ENCODE measurements at places on chromosomes 7 and 10. TPM values are rescaled to one million over a fixed set of nuclear protein-coding genes. Genes with fewer than 3 reads are reported as not detected.
A peak's percentile ranks its signal among the peaks of the same experiment; 100 is the strongest.

- H3K27me3 ChIP-seq, result no peaks in the 10 kb centered on the region
- no peak overlapping the region for H3K27ac ChIP-seq
- H3K4me1 ChIP-seq, result no peaks in the 10 kb centered on the region
- no peaks in the 10 kb centered on the region for H3K36me3 ChIP-seq
- no peak for DNase-seq
- H3K4me3 ChIP-seq, result no peak overlapping the region
Observed at GRCh38 chr7:16734148-16734726, 19.3 kb upstream of the TSPAN13 start.

DNA sequence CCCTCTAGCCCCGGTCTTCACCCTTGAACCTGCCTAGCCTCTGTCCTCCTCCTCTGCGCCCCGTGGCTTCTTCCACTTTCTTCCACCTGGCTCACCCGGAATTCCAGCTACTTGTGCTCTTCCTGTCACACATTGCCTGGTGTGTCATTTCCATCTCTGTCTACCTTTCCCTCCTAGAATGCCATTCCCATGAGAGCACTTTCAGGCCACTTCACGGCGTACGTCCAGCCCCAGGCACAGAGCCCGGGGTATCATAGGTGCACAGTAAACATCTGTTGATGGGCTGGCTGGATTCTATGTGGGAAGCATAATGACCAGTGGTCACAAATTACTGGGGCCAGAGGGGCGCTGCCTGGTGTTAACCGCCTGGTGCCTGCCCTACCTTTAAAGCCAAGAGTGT, 161.3 kb downstream of the CUX1 start:
- no peak overlapping the region for H3K27ac ChIP-seq
- no peak for DNase-seq
- no peak overlapping the region for H3K4me3 ChIP-seq
- no peaks in the 10 kb centered on the region for H3K4me1 ChIP-seq
- H3K27me3 ChIP-seq, result no peaks in the 10 kb centered on the region

- no peak for DNase-seq
- H3K36me3 ChIP-seq, result no peaks in the 10 kb centered on the region
- H3K27ac ChIP-seq, result peak overlapping the region; percentile 44
- H3K27me3 ChIP-seq, result no peaks in the 10 kb centered on the region
- no peak overlapping the region for H3K4me3 ChIP-seq
- H3K4me1 ChIP-seq, result no peaks in the 10 kb centered on the region
Observed at GRCh38 chr10:34193931-34194626, 621.0 kb downstream of the PARD3 start.

DNA sequence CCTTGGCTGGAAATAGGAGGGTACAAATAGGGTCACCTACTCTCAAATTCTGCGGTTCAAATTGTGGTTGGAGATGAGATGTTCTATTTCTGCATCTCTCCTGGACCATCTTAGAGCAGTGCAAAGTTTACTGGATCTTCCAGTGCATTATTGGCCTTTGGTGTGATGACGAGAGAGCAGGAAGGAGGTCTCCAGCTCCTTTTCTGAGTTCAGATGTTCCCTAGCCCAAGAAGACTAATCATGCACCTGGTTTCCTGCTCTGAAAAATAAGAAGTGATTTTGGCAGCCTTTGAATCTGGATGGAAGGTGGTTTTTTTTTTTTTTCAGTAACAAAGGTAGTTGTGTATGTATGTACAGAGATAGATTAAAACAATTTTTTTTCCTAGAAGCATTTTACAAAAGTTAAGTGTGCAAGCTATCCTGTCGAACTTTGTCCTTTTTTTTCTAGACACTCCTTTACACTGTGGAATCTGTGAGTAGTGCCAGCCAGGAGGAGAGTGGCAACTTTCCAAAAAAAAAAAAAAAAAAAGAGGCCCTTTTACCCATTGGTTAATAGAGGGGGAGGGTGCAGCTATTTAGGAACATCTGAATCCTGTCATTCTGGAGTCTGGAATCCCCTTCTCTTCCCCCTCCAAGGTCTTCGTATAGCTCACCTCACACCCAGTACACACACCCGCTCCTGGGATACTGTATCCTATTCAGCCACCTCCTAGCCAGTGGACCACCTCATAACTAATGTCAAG, 26.3 kb downstream of the PAPSS2 start:
- H3K27me3 ChIP-seq, result no peaks in the 10 kb centered on the region
- no peak overlapping the region for H3K4me3 ChIP-seq
- no peak overlapping the region for H3K27ac ChIP-seq
- no peak for DNase-seq
- H3K36me3 ChIP-seq, result no peaks in the 10 kb centered on the region

- no peak overlapping the region for H3K4me3 ChIP-seq
- no peak overlapping the region for H3K27ac ChIP-seq
- no peaks in the 10 kb centered on the region for H3K27me3 ChIP-seq
- no peaks in the 10 kb centered on the region for H3K36me3 ChIP-seq
Observed at GRCh38 chr10:130423455-130424305, 287.5 kb downstream of the GLRX3 start.

ADAM12 gene
- 16.4 TPM for total RNA-seq

All from breast epithelium (tissue), 4 donors.